GM12878 (cell line): ENCODE measurements at places on chromosomes 2 and 18. TPM values are rescaled to one million over a fixed set of nuclear protein-coding genes. Genes with fewer than 3 reads are reported as not detected.

DNA sequence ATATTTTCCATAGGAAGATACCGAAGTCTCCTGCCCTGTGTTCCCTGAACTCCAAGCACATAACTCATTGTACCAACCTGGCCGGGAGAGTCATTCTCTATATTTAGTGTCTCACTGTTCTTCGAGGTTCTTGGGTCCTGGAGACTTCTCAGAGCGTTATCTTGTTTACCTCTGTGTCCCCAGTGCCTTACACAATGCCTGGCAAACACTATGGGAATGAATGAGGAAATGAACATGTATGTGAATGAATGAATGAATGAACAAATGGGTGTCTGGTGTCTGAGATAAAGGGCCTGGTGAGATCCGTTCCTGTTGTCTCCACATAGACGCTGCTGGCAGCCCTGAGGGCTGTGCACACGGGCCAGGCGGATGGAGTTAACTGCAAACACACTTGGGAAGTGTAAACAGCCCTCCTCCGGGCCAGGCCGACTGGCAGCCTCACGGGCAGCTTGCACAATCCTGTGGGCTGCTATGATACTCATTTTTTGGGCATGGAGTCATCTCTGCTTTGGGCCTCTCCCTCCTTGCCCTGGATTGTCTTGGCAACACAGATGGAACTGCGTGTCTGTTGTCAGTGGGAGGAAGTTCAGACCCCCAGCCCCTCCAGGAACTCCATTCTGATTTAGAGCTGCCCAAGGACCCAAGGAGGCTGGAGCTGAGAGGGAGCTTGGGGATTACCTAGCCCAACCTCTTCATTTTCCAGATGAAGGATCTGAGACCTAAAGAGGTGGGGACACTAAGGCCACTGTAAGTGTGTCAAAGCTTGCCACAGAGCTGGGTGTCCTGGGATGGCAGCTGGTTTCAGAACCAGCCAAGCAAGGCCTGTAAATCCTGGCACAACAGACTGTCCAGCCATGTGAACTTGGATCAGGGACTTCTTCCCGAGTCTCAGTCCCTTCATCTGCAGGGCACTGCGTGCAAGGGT, 124.4 kb downstream of the INHBB start:
- H3K4me1 ChIP-seq = no peaks in the 10 kb centered on the region
- H3K4me3 ChIP-seq = no peak overlapping the region
- no peak overlapping the region for H3K27ac ChIP-seq
- no peaks in the 10 kb centered on the region for H3K27me3 ChIP-seq

GRCh38 chr18:67794521-67794920, 278.0 kb upstream of the DSEL start:
- no peak overlapping the region for H3K27ac ChIP-seq
- DNase-seq = no peak
- H3K4me3 ChIP-seq = no peak overlapping the region
- H3K4me1 ChIP-seq = no peaks in the 10 kb centered on the region
- H3K27me3 ChIP-seq = no peaks in the 10 kb centered on the region

- DNase-seq = no peak
- H3K27me3 ChIP-seq = no peaks in the 10 kb centered on the region
These were observed 14.3 kb upstream of the TMEM185B start for GRCh38 chr2:120237491-120237902.

DNA sequence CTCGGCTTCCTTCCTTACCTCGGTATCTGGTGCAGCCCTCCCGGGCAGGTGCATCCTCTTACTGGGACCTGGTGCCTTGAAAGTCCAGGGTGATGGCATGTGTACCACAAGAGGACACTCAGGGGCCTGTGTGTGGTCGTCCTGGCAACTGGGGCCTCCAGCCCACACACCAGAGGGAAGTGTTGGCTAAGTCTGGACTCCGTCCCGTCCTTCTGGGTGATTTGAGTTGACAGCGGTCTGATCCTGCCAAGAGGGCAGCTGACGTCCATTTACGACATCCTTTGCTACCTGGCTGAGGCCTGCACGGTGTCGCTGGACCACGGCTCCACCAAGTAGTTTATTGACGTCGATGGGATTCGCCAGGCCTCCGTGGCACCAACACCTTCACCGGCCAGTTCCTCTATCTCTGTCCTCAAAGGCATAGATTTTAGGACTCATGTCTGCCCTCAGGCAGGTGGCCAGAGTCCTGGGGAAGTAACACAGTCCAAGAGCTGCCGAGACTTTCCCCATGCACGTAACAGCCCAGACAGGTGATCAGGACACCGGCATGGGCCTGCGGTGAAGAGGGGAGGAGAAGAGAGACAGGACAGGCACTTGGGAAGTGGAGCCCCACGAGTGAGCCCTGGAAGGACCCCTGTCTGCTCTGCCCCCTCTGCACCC, 186.0 kb upstream of the HDAC4 start:
- no peak overlapping the region for H3K4me3 ChIP-seq
- no peak overlapping the region for H3K27ac ChIP-seq
- H3K27me3 ChIP-seq = no peaks in the 10 kb centered on the region; the same call in 1 of the 2 replicates
- H3K36me3 ChIP-seq = no peaks in the 10 kb centered on the region
- no peaks in the 10 kb centered on the region for H3K4me1 ChIP-seq

DNA sequence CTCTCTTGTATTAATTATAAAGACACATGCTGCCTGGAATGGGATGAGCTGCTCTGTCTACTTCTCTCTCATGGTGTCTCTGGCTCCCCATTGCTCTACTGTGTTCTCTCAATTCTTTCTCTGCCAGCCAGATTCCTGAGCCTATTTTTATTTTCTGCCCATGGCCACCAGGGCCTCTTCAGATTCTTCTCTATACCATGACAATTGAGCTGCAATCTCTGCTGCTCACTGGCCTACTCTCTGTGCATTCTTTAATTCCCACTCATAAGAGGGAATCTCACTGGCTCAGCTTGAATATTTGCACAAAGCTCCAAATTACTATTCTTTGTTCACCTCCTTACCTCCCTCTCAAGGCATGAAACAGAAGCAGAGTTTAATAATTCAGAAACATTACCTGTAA, 161.4 kb upstream of the GULP1 start:
- DNase-seq = no peak
- no peak overlapping the region for H3K4me3 ChIP-seq
- H3K27ac ChIP-seq = no peak overlapping the region
- H3K36me3 ChIP-seq = no peaks in the 10 kb centered on the region
- H3K27me3 ChIP-seq = no peaks in the 10 kb centered on the region

GRCh38 chr2:134642938-134643337, 75.9 kb downstream of the TMEM163 start:
- H3K27ac ChIP-seq = no peak overlapping the region
- H3K4me3 ChIP-seq = no peak overlapping the region
- H3K4me1 ChIP-seq = peaks cover 9% of the 10 kb centered on the region; the same call in 1 of the 2 replicates
- H3K36me3 ChIP-seq = no peaks in the 10 kb centered on the region
- DNase-seq = no peak
- H3K27me3 ChIP-seq = no peaks in the 10 kb centered on the region

- H3K4me3 ChIP-seq = no peak overlapping the region
- H3K4me1 ChIP-seq = no peaks in the 10 kb centered on the region
- no peaks in the 10 kb centered on the region for H3K36me3 ChIP-seq
- no peak overlapping the region for H3K27ac ChIP-seq
- H3K27me3 ChIP-seq = no peaks in the 10 kb centered on the region
- DNase-seq = no peak
These were observed 264.5 kb upstream of the LRP1B start for GRCh38 chr2:142395291-142395690.

DNA sequence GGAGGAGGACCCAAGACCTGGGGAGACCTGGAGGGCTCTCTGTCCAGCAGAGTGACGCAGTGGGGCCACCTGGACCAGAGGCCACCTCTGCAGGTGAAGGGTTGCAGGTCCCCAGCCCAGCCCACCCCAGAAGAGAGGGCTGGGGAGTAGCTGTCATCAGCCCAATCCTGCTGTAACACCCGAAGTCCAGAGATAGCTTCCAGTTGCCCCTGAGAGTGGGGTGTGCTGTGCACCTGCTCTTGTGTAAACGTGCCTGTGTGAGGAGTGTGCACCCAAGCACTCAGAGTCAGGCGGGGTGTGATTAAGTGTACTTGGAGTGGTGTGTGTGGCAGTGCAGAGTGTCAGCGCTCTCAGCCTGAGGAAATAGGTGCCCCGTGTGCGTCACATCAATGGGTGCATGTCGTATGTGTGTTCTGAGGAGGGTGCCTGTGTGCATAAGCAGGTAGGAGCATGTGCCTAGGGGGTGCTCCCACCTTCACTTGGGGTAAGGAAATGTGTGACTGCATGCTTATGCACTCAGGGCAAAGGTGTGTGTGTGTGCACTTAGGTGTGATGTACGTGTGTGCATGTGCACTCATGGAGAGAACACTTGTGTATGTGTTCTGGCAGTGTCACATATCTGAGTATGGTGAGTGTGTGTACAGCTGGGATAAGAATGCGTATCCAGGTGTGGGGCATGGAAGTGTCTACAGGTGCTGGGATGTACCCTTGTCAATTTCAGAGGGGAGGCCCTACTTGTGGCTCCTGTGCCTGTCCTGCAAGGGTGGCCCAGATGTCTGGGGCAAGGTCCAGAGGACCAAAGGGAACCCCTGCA, 672 bp downstream of the ATP6V1B1 start:
- no peaks in the 10 kb centered on the region; the same call in 1 of the 2 replicates for H3K27me3 ChIP-seq
- no peak overlapping the region for H3K27ac ChIP-seq
- H3K36me3 ChIP-seq = no peaks in the 10 kb centered on the region
- H3K4me3 ChIP-seq = no peak overlapping the region

- no peaks in the 10 kb centered on the region for H3K36me3 ChIP-seq
- H3K4me3 ChIP-seq = no peak overlapping the region
- H3K27me3 ChIP-seq = no peaks in the 10 kb centered on the region
- no peaks in the 10 kb centered on the region for H3K4me1 ChIP-seq
These were observed 15.7 kb downstream of the PHOSPHO2 start for GRCh38 chr2:169709981-169710380.

- no peaks in the 10 kb centered on the region for H3K4me1 ChIP-seq
- H3K27ac ChIP-seq = no peak overlapping the region
- H3K27me3 ChIP-seq = no peaks in the 10 kb centered on the region; the same call in 1 of the 2 replicates
- H3K36me3 ChIP-seq = no peaks in the 10 kb centered on the region
- DNase-seq = no peak
- no peak overlapping the region for H3K4me3 ChIP-seq
These were observed 106.8 kb upstream of the SERPINE2 start for GRCh38 chr2:224145751-224146355.

SCN2A gene
- not detected in 2 replicates for total RNA-seq

- H3K4me3 ChIP-seq = no peak overlapping the region
- no peaks in the 10 kb centered on the region for H3K36me3 ChIP-seq
- no peaks in the 10 kb centered on the region for H3K4me1 ChIP-seq
- peak; percentile 15 for DNase-seq
- H3K27ac ChIP-seq = no peak overlapping the region
These were observed 1110.6 kb downstream of the TSN start for GRCh38 chr2:122866095-122866494.

DNA sequence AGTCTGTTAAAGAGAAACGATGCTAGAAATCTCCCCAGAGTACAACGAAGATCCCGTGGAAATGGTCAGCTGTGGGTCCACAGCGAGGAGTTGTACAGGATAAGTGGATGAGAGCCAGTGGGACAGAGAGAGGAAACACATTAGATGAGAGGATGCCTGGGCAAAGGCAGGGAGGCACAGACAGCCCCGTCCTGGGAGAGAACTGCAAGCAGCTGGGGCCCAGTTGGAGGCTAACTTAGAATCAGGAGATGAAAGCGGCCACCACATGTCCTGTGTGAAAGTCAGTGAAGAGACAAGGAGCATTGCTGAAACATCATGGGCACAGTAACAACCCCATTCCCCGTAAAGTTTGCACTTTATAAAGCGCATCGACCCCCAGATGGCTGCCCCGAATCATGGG, 157.5 kb downstream of the RAPGEF4 start:
- H3K27me3 ChIP-seq = peaks cover 3% of the 10 kb centered on the region
- H3K4me3 ChIP-seq = no peak overlapping the region
- no peaks in the 10 kb centered on the region for H3K4me1 ChIP-seq
- DNase-seq = no peak
- H3K36me3 ChIP-seq = no peaks in the 10 kb centered on the region

- no peaks in the 10 kb centered on the region for H3K27me3 ChIP-seq
- no peak overlapping the region for H3K4me3 ChIP-seq
- no peak overlapping the region for H3K27ac ChIP-seq
- no peak for DNase-seq
- no peaks in the 10 kb centered on the region for H3K36me3 ChIP-seq
These were observed 237.3 kb upstream of the MYT1L start for GRCh38 chr2:2568411-2568810.

- H3K4me1 ChIP-seq = peaks cover 10% of the 10 kb centered on the region
- H3K4me3 ChIP-seq = no peak overlapping the region
- no peaks in the 10 kb centered on the region for H3K27me3 ChIP-seq
- H3K27ac ChIP-seq = no peak overlapping the region
- peaks cover 5% of the 10 kb centered on the region; the same call in 1 of the 2 replicates for H3K36me3 ChIP-seq
These were observed 15.0 kb downstream of the PDCL3 start for GRCh38 chr2:100577777-100578176.

DNA sequence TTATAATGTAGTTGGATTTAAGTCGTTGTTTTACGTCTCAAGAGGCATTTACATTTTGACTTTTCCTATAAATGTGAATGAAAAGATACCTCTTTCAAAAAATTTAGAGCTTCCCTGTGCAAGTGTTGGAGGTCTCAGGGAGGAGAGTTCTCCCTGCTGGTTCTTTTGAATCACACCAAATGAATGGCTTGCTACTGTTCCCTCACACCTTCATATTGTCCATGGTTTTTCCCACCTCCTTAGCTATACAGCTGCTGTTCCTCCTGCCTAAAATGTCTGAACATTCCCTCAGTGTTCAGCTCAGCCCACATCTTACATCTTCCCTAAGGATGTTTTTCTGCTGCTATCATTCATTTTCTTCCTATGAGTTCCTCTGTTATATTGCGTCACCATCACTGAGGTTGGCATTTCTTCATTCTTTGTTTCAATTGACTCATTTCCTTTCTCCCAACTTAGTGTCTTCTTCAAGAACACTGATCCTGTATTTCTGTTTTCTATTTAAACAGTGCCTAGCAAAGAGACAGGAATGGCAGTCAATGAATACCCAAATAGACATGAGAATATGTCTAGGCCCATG, 46.0 kb downstream of the COX7A2L start:
- H3K4me3 ChIP-seq = no peak overlapping the region
- H3K27me3 ChIP-seq = no peaks in the 10 kb centered on the region
- no peak overlapping the region for H3K27ac ChIP-seq

DNA sequence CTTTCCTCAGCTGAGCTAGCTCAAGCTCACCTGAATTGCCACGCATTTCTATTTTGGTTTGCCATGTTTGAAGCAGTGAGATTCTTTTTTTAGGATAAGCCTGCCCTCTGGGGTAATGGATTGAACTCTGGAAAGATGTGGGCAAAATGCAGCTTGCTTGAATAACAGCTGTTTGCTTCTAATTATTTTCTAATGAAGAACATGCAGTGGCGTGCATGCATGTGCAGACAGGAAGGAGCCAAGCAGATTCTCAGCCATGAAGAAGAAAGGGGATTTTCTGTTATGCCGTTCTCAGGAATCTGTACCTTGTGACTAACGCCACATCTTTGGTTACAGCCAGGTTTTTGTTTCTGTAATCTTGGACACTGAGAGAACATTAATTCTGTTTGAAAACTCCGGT, 171.2 kb downstream of the ANTXR1 start:
- H3K4me1 ChIP-seq = no peaks in the 10 kb centered on the region
- DNase-seq = no peak
- H3K27ac ChIP-seq = no peak overlapping the region
- no peaks in the 10 kb centered on the region; the same call in 1 of the 2 replicates for H3K27me3 ChIP-seq
- no peaks in the 10 kb centered on the region for H3K36me3 ChIP-seq
- H3K4me3 ChIP-seq = no peak overlapping the region

GRCh38 chr2:80874374-80874773, 569.8 kb upstream of the LRRTM1 start:
- H3K36me3 ChIP-seq = no peaks in the 10 kb centered on the region
- no peaks in the 10 kb centered on the region for H3K27me3 ChIP-seq
- no peaks in the 10 kb centered on the region for H3K4me1 ChIP-seq
- no peak overlapping the region for H3K27ac ChIP-seq
- no peak for DNase-seq
- H3K4me3 ChIP-seq = no peak overlapping the region
